ENCODE measurements at places on chromosomes 7 and 10.

- no peak for DNase-seq
Measured at GRCh38 chr10:70991140-70992124, 103.1 kb upstream of the PCBD1 start.

DNA sequence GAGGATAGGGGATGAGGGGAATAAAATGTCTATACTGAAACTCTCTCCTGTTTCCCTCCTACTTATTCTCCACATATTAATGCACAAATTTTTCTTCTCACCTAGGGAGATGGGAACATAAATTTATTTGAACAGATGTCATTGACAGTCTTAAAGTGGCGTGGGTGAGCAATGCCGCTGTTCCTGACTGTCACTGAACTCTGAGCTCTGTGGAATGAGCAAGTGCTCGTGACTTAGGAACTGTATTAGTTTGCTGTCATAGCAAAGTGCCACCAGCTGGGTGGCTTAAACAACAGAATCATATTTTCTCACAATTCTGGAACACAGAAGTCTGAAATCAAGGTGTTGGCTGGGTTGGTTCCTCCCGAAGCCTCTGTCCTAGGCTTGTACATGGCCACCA is 29.1 kb downstream of the INPP5F start:
- no peak for DNase-seq

- DNase-seq = peak; percentile 70
Measured at GRCh38 chr7:35736725-35737124, 41.8 kb upstream of the HERPUD2 start.

- no peak for DNase-seq
Measured at GRCh38 chr10:128417826-128418225, 291.6 kb upstream of the MKI67 start.

All from epithelial cell of proximal tubule (primary cell).